Activated CD8-positive, alpha-beta memory T cell treated with anti-CD3 and anti-CD28 coated beads, Interleukin-2, amount 10 ng/mL, durations not matched to agents 7 days and 5 days (primary cell): ENCODE measurements at places on chromosomes 5 and 9. TPM values are rescaled to one million over a fixed set of nuclear protein-coding genes. Genes with fewer than 3 reads are reported as not detected.

- no peak for DNase-seq
These were observed 444.3 kb downstream of the SPOCK1 start for GRCh38 chr5:137054792-137055191.

GRCh38 chr5:154993461-154993860, 20.1 kb upstream of the KIF4B start:
- no peak for DNase-seq

DNA sequence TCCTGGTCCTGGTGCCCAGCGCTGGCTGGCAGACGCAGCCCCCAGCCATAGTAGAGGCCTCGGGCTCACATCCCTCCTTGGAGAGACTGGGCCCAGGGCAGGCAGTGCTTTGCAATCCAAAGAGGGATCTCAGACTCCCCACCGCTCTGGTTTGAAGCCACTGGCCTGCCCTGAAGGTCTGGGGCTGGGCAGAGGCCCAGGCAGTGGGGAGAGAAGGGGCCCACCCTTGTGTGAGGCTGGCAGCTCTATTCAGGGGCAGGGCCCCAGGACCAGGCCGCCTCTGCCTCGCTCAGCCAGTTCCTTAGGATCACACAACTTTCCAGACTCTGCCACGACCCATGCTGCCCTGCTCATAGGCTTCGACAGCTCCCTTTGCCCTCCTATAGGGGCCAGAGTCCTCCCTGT, 10.7 kb upstream of the SEC16A start:
- no peak for DNase-seq

- no peak for DNase-seq
These were observed 90.3 kb upstream of the PTPN3 start for GRCh38 chr9:109588415-109588814.

DNA sequence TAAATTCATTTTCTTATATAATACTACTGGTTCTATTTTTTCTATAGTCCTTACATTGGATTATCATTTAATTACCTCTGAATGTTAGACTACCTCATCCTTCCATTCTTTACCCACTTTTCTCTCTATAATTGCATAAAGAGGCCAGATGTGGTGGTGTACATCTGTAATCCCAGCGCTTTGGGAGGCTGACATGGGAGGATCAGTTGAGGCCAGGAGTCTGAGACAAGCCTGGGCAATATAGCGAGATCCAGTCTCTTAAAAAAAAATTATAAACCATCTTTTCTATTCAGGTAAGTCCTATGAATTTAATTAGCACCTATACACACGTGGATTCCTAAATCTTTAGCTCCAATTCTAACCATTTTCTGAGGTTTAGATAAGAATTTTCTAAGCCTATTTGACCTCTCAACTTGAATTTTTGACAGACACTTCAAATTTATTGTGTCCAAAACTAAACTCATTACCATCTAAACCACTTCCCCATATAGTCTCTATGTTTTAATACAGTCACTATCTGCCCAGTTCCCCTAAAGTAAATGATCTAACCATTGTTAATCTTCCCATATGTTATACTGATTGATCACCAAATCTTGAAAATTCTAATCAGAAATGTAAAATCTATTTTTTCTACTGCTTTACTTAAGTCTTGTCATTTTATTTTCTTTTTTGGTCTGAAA, 33.0 kb upstream of the CHD1 start:
- no peak for DNase-seq

DNA sequence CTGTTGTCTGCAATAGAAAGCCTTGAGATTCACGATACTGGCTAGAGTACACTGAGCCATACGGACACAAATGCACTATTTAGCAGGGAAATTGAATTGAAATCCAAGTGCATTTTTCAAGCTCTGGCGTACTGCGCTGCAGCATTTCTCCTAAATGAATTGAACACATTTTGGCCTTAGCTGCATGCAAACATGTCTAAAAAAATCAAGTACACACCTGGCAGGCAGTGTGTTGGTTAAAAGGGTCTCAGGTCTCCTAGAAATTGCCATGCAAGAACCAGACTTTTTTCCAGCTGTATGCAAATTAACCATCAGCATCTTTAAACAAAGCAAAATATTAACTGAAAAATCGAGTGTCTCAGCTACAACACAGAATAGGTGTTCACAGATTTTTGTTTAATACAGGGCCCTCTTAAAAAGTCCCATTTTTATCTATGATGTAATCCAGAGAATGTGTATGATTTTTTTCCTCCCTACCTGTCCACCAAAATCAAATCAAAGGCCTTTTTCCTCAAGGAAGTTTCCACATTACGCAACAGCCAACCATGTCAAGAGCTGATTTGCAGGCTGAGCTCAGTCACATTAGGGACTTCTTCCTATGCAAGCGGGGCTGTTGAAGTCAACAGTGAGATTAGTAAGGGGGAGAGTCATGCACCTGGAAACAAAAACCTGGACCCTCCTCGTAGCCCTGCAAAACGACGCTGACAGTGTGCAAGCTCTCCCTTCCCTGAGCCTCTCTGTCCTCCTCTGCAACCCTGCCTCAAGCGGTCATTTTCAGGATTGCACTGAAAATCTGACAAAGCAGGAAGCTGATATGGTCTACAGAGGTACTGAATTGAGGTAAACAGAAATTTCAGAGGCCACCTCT, 14.1 kb upstream of the SFXN1 start:
- DNase-seq = peak; percentile 86

Gene ALDH7A1
- total RNA-seq = 2.6 TPM

Gene RHOBTB3
- 0.55 TPM for total RNA-seq
